ENCODE measurements at places on chromosomes 12 and 14. TPM values are rescaled to one million over a fixed set of nuclear protein-coding genes. Genes with fewer than 3 reads are reported as not detected.

GRCh38 chr14:70709726-70710382 is 68.1 kb downstream of the TTC9 start:
- no peaks in the 10 kb centered on the region for H3K36me3 ChIP-seq
- H3K27me3 ChIP-seq: no peaks in the 10 kb centered on the region
- no peak overlapping the region for H3K27ac ChIP-seq
- H3K4me1 ChIP-seq: peaks cover 13% of the 10 kb centered on the region
- H3K4me3 ChIP-seq: no peak overlapping the region

GRCh38 chr14:54712465-54713200 is 145.7 kb downstream of the SAMD4A start:
- no peaks in the 10 kb centered on the region for H3K27me3 ChIP-seq
- DNase-seq: no peak
- peaks cover 17% of the 10 kb centered on the region for H3K4me1 ChIP-seq
- peak overlapping the region; percentile 34 for H3K27ac ChIP-seq
- no peak overlapping the region for H3K4me3 ChIP-seq

GRCh38 chr14:95039993-95040348 is 117.4 kb downstream of the DICER1 start:
- no peaks in the 10 kb centered on the region for H3K36me3 ChIP-seq
- no peaks in the 10 kb centered on the region for H3K4me1 ChIP-seq
- H3K27ac ChIP-seq: no peak overlapping the region
- DNase-seq: peak; percentile 36
- H3K4me3 ChIP-seq: no peak overlapping the region

The CPM gene
- total RNA-seq: 165 TPM

The SUOX gene
- total RNA-seq: 20.3 TPM

DNA sequence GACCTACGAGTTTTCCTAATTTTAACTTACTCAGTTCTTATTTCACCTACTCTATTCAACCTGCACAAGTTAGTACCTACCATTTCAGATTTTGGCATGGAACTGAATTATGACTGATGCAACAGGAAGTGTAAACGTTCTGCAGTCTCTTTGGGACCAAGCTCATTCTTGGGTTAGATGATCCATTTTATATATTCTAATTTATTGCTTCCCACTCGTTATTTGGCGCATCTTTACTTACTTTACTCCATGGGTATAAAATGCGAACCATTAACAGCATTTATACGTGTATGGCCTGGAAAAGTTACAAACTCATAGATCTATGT is 1.0 kb upstream of the EML1 start:
- H3K4me1 ChIP-seq: peaks cover 15% of the 10 kb centered on the region
- no peaks in the 10 kb centered on the region for H3K36me3 ChIP-seq
- peak overlapping the region; percentile 52 for H3K4me3 ChIP-seq
- DNase-seq: no peak

- no peak overlapping the region for H3K4me3 ChIP-seq
- no peaks in the 10 kb centered on the region for H3K36me3 ChIP-seq
- no peak overlapping the region for H3K27ac ChIP-seq
- H3K27me3 ChIP-seq: no peaks in the 10 kb centered on the region
Observed at GRCh38 chr14:60944204-60944603, 36.7 kb downstream of the TRMT5 start.
